ENCODE measurements at places on chromosomes 6 and 20. TPM values are rescaled to one million over a fixed set of nuclear protein-coding genes. Genes with fewer than 3 reads are reported as not detected.

- H3K4me1 ChIP-seq: peaks cover 72% of the 10 kb centered on the region
- peak overlapping the region; percentile 100 for H3K27ac ChIP-seq
- peaks cover 5% of the 10 kb centered on the region for H3K36me3 ChIP-seq
- DNase-seq: no peak
Measured at GRCh38 chr20:4811257-4811656, 89.5 kb downstream of the PRND start.

GOPC gene
- total RNA-seq: 17.4 TPM

- H3K36me3 ChIP-seq: peaks cover 2% of the 10 kb centered on the region
- H3K4me1 ChIP-seq: peaks cover 10% of the 10 kb centered on the region
- no peak overlapping the region for H3K4me3 ChIP-seq
- no peak for DNase-seq
Measured at GRCh38 chr6:5422321-5422915, 161.1 kb downstream of the FARS2 start.

DNA sequence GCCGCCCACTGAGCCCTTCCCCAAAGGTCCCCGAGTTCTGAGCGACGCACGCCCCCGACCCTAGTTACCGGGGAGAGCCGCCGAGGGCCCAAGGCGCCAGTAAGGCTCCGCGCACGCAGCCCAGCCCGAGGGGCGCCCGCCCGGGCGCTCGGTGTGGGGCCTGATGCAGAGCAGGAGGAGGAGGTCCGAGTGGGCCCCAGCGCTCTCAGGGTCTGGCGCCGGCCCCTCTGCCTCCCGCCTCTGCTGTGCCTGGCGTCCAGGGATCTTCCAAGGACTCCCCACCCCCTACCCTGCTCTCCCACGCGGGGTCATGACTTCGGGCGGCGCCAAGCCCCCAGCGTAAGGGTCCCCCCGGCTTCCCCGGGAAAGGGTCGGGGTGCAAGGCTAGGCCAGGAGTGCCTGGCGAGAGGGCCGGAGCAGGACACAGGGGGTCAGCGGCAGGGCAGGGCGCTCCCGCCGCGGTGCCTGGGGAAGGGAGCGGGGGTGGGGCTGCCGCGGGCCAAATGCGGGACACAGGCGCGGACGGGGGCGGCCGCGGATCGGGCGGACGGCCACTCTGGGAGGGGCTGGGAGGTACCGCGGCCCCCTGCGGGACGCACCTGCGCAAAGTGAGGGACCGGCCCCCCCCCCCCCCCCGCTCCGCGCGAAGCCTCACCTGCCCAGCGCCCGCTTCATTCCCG lies 637 bp downstream of the ABHD12 start:
- no peaks in the 10 kb centered on the region for H3K27me3 ChIP-seq
- H3K36me3 ChIP-seq: no peaks in the 10 kb centered on the region
- peak overlapping the region; percentile 69 for H3K27ac ChIP-seq
- H3K4me1 ChIP-seq: peaks cover 14% of the 10 kb centered on the region

- no peaks in the 10 kb centered on the region for H3K36me3 ChIP-seq
- no peak overlapping the region for H3K27ac ChIP-seq
- no peak overlapping the region for H3K4me3 ChIP-seq
Measured at GRCh38 chr6:53578371-53578770, 33.5 kb upstream of the GCLC start.

SEC63 gene
- total RNA-seq: 76.6 TPM

NKAIN2 gene
- not detected for total RNA-seq

DNA sequence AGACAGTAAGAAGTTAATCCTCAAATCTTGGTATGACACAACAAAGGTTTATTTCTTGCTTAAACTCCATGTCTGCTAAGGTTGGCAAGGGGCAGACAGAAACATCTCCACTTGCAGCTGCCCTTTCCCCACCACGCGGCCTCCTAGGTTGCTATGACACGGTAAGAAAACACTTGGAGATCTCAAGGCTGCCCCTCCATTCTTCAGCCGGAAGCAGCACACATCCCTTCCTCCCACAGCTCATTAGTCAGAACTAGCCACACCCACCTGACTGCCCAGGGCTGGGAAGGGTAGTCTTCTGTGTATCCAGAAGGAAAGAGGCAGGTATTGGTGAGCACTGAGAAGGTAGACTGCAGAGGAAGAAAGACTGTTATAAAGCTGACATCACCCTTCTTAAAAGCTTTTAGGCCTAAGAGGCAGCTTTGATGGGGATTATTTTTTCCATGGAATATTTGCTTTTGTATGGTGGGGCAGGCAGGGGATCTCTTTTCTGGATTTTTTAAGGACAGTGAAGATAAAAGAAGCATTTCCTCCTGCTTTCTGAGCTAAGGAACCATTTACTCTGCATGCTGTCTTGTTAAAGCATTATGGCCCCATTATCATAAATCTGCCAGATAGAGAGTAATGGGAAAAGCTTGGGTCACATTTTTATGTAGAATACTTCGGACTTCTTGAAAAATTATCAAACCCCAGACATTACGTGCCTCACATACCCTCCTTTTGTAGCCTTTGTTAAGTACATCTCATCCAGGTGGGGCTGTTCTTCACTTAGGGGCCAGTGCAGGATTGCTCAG lies 41.6 kb downstream of the MRAP2 start:
- no peaks in the 10 kb centered on the region for H3K4me1 ChIP-seq
- no peaks in the 10 kb centered on the region for H3K36me3 ChIP-seq
- no peak for DNase-seq
- no peak overlapping the region for H3K27ac ChIP-seq
- no peak overlapping the region for H3K4me3 ChIP-seq

- peaks cover 10% of the 10 kb centered on the region for H3K27me3 ChIP-seq
- H3K4me3 ChIP-seq: peak overlapping the region; percentile 97
- H3K4me1 ChIP-seq: peaks cover 36% of the 10 kb centered on the region
- no peak for DNase-seq
Measured at GRCh38 chr6:26124781-26125685, 37.8 kb downstream of the HFE start.

PGC gene
- total RNA-seq: not detected

DNA sequence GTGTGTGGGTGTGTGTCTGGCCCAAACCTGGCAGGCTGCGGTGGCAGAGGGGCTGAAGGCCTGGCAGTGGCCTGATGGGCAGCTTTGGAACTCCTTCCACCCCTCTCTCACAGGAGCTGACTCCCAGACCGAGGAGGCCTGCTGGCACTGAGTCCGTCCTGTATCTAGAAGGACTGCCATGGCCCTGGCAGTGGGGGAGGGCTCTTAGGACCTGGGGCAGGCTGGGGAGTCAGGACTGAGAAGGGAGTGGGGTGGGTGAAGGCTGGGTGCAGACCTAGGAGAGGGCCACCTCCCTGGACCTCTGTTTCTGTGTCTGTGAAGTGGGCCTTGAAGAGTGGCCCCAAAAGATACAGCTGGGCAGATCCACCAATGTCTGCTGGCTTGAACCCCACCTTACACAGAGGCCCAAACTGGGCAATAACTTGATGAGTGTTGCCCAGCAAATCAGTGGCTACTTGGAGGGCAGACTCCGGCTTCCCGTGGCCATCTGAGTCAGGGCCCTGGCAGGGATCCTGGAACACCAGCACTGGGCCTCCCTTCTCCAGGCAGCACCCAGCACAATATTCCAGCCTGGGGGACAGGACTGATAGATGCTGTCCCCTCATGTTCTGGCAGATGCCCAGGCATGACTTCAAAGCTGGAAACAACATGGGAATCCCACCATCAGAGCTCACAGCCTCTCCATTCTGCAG lies 46.7 kb upstream of the BLCAP start:
- H3K27me3 ChIP-seq: peaks cover 78% of the 10 kb centered on the region
- H3K27ac ChIP-seq: no peak overlapping the region
- H3K36me3 ChIP-seq: peaks cover 5% of the 10 kb centered on the region

- no peaks in the 10 kb centered on the region for H3K36me3 ChIP-seq
- no peak overlapping the region for H3K27ac ChIP-seq
- no peaks in the 10 kb centered on the region for H3K4me1 ChIP-seq
- H3K27me3 ChIP-seq: no peaks in the 10 kb centered on the region
- DNase-seq: no peak
- H3K4me3 ChIP-seq: no peak overlapping the region
Measured at GRCh38 chr6:145569140-145569539, 166.2 kb downstream of the EPM2A start.

HIVEP2 gene
- 73.6 TPM for total RNA-seq

SLC12A5 gene
- total RNA-seq: not detected

DNA sequence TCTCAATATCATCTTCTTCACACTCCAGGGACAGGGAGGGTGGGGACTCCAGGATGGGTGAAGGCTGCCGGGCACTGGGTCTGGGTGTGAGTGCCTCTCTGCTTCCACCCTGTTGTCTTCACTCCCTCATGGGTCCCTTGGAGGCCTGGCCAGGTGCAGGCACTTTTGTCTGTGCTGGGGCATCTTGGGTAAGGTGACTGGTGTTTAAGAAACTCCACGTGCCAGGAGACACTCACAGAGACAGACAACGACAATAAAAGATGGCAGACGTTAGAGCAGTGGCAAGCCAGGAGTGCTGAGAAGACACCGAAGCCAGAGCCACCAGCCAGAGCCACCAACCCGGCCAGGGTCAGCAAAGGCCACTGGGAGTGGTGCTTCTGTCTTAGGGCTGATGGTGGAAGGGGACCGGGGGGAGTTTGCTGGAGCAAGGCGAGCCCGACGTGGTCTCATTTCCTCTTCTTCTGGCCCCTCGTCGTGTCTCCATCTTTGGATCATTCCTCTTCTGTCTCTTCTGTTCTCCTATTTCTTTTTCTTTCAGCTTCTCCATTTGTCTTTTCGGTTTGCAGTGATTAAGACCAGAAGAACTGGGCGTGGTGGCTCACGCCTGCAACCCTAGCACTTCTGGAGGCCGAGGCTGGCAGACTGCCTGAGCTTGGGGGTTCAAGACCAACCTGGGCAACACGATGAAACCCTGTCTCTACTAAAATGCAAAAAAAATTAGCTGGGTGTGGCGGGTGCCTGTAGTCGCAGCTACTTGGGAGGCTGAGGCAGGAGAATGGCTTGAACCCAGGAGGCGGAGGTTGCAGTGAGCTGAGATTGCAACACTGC lies 90.8 kb downstream of the RAMACL start:
- no peaks in the 10 kb centered on the region for H3K36me3 ChIP-seq
- H3K27me3 ChIP-seq: no peaks in the 10 kb centered on the region
- H3K4me1 ChIP-seq: peaks cover 4% of the 10 kb centered on the region
- peak overlapping the region; percentile 19 for H3K27ac ChIP-seq

DNA sequence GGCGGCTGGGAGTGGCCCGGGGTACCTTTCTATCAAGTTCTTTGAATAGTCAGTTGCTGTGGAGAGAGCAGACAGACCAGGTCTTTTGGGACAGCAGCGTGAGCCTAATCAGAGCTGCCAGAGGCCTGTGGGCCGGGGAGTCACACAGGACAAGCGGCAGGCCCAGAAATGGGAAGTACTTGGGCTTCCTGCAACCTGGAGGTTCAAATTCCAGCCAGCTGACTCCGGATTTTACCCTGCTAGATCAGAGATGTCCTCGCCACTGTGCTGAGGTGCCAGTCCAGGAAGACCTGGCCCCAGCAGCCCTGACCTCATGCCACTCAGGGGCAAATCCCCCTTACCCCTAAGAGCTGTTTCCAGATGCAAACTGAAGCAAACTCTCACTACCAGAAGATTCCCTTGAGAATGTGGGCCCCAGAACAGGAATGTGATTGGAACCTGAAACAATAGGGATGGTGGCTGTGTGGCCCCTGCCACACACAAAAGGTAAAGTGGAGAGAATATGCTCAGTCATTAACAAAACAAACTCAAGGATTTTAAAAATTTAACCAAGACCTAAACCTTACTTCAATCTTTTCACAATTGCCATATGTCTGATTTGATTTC lies 9.7 kb downstream of the BEND3 start:
- DNase-seq: no peak
- no peak overlapping the region for H3K27ac ChIP-seq
- H3K27me3 ChIP-seq: no peaks in the 10 kb centered on the region
- H3K4me3 ChIP-seq: no peak overlapping the region

DNA sequence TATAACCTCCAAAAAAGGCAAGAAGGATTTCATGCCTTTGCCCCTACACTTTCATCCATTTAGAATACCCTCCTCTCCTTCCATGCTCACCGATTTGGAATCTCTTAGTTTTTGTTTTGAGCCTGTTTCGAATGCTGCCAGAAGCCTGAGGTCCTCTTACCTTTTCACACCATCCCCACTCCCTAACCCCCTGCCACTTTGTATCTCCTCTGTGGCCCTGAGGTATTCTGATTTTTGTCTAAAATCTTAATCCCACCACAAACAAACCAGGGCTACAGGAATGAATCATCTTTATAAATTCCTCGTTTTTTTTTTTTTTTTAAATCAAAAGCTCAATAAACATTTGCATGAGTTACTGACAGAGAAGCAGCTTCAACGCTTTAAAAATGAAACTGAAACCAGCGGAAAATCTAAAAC lies 1.6 kb upstream of the RPS12 start:
- peaks cover 45% of the 10 kb centered on the region for H3K4me1 ChIP-seq
- H3K27ac ChIP-seq: peak overlapping the region; percentile 99
- H3K27me3 ChIP-seq: no peaks in the 10 kb centered on the region
- H3K4me3 ChIP-seq: peak overlapping the region; percentile 99

- H3K4me3 ChIP-seq: no peak overlapping the region
- H3K27ac ChIP-seq: no peak overlapping the region
- no peak for DNase-seq
- no peaks in the 10 kb centered on the region for H3K36me3 ChIP-seq
Measured at GRCh38 chr6:138682704-138683527, 90.7 kb upstream of the CCDC28A start.

DNA sequence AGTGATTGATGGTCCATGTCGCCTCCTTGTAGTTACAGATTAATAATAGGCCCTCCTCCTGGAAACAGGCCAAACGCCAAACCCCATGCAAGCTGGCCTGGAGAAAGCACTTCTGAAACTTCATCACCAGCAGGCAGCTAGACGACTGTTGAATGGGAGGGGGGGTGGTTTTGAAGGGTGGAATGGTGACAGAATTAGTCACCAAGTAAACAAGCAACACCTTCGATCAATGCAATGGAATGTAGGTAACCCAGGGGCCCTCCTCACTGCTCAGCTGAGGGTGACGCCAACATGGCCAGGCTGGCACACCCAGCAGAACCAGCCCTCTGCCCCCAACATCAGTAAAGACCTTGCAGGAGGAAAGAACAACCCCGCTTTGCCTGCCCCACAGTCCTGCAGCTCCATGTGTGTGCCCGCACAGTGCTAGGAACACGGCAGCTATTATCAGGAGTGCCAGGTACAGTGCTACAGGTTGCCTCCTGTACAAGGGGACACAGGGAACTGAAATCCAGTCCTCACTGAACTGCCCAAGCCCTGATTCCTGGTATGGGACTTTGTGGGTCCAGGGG lies 2.7 kb downstream of the BCAS1 start:
- H3K27me3 ChIP-seq: peaks cover 27% of the 10 kb centered on the region
- H3K36me3 ChIP-seq: no peaks in the 10 kb centered on the region
- no peak overlapping the region for H3K27ac ChIP-seq
- H3K4me3 ChIP-seq: no peak overlapping the region
- peaks cover 8% of the 10 kb centered on the region for H3K4me1 ChIP-seq

GRCh38 chr6:20997143-20997769 lies 463.0 kb downstream of the CDKAL1 start:
- no peak overlapping the region for H3K4me3 ChIP-seq
- no peaks in the 10 kb centered on the region for H3K27me3 ChIP-seq
- H3K27ac ChIP-seq: no peak overlapping the region
- no peak for DNase-seq
- peaks cover 4% of the 10 kb centered on the region for H3K4me1 ChIP-seq

DNA sequence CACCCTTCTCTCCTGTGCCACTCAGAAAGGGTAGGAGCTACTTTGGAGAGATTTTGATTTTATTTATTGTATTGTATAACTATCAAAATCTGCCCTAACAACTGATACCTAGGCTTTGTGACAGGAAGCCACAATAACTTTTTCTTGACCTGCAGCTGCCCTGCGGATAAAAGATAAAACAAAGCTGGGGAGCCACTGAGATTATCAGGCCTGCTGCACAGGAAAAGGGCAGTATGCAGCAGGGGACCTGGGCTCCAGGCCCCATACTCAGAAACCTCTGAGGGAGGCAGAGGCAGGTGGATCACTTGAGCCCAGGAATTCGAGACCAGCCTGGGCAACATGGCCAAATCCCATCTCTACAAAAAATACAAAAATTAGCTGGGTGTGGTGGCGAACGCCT lies 980 bp upstream of the SNX21 start:
- peaks cover 2% of the 10 kb centered on the region for H3K36me3 ChIP-seq
- no peak for DNase-seq
- peaks cover 23% of the 10 kb centered on the region for H3K4me1 ChIP-seq

AFDN gene
- total RNA-seq: 83.9 TPM

BMP2 gene
- not detected for total RNA-seq
